HuH-7.5 (cell line): ENCODE measurements at places on chromosomes 6 and 20.
A peak's percentile ranks its signal among the peaks of the same experiment; 100 is the strongest.

- DNase-seq, result no peak
Measured at GRCh38 chr20:32672394-32672981, 1.3 kb downstream of the C20orf203 start.

- peak; percentile 80 for DNase-seq
Measured at GRCh38 chr20:35001596-35002362, 46.1 kb downstream of the MYH7B start.

GRCh38 chr6:87541744-87542143, 48.0 kb downstream of the RARS2 start:
- no peak for DNase-seq

GRCh38 chr6:17585766-17586490, 14.2 kb upstream of the FAM8A1 start:
- no peak for DNase-seq

DNA sequence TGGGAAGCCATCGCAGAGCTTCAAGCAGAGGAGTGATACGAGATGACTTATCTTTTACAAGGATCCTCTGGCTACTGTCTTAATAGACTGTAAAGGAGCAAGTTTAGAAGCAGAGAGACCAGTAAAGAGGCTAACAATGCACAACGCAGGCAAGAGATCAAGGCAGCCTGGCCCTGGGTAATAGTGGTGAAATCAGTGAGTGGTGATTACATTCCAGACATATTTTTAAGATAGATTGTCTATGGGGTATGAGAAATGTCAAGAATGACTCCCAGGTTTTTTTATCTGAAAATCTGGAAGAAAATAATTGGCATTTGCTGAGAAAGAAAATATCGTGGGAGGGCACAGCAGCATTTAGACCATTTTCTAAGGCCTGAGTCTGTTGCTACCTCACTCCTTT, 213.6 kb upstream of the HTR1E start:
- DNase-seq, result no peak

GRCh38 chr20:1033751-1034414, 31.8 kb upstream of the RSPO4 start:
- DNase-seq, result no peak

DNA sequence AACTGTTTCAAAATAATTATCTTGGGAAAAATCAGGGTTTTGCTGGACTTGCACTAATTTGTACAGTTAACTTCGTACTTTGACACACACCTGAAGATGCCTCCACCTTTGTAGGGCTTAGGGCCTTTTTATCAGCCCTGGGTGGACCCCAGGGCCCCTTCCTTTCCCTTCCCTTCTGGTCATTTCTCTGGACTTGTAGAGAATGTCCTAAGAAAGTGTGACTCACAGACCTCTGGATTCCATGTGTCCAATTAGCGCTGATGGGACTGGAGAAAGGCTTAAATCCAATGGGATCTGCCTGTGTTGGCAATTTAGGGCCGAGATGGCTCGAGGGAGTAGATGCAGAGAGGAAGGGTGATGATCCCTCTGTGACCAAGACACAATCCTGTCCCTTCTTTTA, 9.3 kb downstream of the TRIM15 start:
- DNase-seq, result no peak

DNA sequence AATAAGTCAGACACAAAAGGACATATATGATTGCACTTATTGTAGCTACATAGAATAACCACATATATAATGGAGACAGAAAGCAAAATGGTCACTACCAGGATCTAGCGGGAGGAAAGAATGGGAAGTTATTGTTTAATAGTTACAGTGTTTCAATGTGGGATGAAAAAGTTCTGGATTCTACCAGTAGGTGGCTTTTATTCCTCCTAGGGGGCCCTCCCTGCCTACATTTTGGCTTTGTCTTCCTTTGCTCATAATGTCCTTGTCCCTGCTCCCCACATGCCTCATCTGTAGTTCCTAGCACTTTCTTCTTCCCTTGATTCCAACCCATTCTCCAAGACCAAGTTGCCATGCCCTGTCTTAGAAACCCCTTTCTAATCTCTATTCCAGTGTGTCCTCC, 16.3 kb downstream of the ZNF133 start:
- no peak for DNase-seq

GRCh38 chr6:113397236-113397635, 459.9 kb upstream of the MARCKS start:
- no peak for DNase-seq

- DNase-seq, result no peak
Measured at GRCh38 chr6:85764844-85765243, 122.2 kb upstream of the SYNCRIP start.

- no peak for DNase-seq
Measured at GRCh38 chr20:58640446-58640845, 10.6 kb upstream of the STX16 start.

- DNase-seq, result no peak
Measured at GRCh38 chr6:109007521-109007920, 87.1 kb downstream of the SESN1 start.

GRCh38 chr6:119312441-119312840, 37.1 kb downstream of the MAN1A1 start:
- DNase-seq, result no peak

GRCh38 chr6:170210026-170210390, 80.9 kb downstream of the DLL1 start:
- DNase-seq, result no peak

GRCh38 chr6:88599571-88599970, 363.8 kb downstream of the RNGTT start:
- no peak for DNase-seq

GRCh38 chr6:168457653-168457934, 16.6 kb downstream of the SMOC2 start:
- DNase-seq, result no peak

- no peak for DNase-seq
Measured at GRCh38 chr6:142521791-142522190, 220.0 kb downstream of the ADGRG6 start.

DNA sequence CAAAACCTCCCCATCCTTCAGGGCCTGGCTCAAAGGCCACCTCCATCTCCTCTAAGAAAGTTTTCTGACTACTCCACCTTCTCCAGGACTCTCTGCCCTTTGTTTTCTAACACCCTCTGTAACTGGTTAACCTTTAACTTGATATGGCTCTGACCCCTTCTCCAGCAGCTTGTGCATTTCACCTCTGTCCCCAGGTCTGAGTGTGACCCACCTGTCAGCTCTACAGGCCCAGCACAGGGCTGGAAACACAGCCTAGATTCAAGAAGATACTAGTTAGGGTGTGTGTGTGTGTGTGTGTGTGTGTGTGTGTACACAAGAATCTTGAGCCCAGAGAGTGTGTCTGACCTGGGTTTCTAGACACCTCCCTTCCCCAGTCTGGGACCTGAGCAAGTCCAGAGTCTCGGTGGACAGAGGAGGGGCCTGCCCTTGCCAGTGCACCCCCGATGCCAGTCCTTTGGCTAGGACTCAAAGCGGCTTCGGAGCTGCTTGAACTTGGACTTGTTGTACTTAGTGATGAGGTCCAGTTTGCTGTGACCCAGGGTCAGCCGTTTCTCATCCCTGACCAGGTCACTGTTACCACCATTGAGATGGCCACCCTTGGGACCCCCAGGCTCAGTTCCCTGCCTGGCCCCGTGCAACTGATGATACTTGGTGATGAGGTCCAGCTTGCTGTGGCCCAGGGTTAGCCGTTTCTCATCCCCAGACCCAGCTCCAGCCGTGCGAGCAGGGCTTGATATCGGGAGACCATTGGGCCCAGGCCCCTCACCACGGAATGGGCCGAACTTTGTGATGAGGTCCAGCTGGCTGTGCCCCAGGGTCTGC, 1.7 kb upstream of the EIF6 start:
- peak; percentile 96 for DNase-seq

DNA sequence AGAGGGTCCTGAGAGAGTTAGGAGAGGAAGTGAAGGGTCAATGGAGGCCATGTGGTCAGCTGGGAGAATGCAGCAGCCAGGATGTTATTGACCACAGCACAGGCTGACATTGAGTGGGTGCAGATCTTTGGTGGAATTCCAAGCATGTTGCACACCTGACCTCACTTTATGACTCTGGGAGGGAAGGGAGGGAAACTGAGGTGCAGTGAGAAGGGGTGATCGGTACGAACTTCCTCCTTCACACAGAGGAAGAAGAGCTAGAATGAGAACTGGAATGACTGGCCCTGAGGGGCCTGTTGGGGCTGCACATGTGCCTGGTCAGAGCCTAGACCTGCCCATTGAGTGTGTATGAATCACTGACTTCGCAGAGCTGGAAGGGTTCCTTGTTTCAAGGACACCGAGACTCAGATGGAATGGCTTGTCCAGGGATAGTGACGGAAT, 9.8 kb downstream of the FAM83D start:
- no peak for DNase-seq

- DNase-seq, result no peak
Measured at GRCh38 chr6:169415179-169415578, 161.5 kb upstream of the THBS2 start.

- DNase-seq, result no peak
Measured at GRCh38 chr6:122628714-122629113, 18.5 kb downstream of the PKIB start.

DNA sequence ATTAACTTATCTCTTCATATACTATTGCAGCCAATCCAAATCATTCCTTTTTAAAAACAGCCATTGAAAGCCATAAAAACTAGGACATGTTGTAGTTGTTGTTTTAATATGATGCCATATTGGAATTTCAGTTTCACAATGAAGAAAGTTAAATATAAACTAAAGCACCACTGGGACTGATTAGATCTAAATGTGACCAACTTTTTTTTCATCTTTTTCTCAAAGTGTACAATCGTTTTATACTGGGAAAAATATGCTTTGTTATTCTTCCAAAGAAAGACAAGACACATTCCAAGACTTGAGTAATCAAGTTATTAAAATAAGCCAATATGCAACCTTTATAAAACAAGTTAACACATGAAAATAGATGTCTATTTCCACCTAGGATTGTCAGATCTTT, 68.5 kb downstream of the THEMIS start:
- DNase-seq, result no peak

- DNase-seq, result no peak
Measured at GRCh38 chr6:158640519-158640918, 4.0 kb downstream of the DYNLT1 start.

GRCh38 chr20:62583424-62583920, 58.8 kb upstream of the SLCO4A1 start:
- DNase-seq, result no peak

GRCh38 chr6:166671434-166672081, 44.5 kb upstream of the RPS6KA2 start:
- no peak for DNase-seq

DNA sequence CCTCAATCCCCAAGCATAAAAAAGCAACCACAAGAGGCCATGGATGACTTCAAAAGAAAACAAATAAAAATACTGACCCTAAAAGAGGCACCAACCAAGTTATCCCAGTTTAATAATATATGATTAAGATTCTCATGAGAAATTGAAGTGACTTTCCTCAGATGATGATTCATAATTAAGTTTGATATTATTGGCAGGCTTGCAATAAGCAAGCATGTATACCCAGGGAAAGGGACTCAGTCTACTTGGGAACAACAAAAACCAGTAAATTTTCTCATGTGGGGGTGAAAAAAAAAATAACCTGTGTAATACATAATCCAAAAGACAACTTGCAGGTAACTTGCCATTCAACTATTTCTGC, 19.6 kb downstream of the JAG1 start:
- no peak for DNase-seq

- no peak for DNase-seq
Measured at GRCh38 chr6:74879234-74879633, 326.6 kb downstream of the COL12A1 start.

DNA sequence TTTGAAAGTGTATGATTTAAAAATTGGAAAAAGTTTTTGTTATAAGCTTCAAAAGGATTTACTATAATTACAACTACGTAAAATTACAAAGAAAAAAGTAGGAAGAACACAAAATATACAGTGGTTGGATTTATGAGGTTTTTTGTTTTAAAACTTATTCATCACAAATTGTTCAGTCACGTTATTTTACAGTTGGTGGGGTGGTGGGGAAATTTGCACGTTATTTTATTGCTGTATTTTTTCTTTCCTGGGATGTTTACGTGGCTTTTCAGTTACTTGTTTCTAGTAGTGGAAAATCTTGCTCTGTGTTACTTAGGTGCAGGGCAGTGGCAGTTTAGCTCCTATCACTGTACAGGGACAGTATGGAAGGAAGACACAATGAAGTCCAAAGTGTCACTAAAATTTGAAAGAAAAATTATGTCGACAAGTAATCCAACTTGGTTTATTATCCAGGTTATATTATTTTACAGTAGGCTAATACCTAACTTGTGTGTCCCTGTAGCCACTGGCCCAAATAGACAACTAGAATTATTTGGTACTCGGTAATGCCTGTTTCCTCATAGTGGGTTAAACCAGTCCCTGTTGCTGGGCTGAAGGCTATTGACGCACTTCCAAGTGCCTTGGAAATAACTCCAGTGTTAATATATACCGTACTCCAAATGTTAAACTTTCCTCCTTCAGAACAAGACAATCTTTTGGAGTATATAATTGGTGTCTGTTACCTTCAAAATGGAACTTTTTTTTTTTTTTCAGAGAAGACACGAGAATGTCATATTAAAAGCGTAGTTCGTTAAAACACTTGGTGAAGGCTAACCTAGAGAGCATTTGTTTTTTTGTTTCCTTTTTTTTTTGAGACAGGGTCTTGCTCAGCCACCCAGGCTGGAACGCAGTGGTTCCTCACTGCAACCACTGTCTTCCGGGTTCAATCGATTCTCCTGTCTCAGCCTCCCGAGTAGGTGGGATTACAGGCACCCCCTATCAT, 4.6 kb downstream of the JARID2 start:
- DNase-seq, result no peak

GRCh38 chr20:58378704-58379103, 10.3 kb upstream of the VAPB start:
- no peak for DNase-seq

GRCh38 chr6:41257369-41258195, 28.9 kb downstream of the TREM1 start:
- DNase-seq, result no peak

DNA sequence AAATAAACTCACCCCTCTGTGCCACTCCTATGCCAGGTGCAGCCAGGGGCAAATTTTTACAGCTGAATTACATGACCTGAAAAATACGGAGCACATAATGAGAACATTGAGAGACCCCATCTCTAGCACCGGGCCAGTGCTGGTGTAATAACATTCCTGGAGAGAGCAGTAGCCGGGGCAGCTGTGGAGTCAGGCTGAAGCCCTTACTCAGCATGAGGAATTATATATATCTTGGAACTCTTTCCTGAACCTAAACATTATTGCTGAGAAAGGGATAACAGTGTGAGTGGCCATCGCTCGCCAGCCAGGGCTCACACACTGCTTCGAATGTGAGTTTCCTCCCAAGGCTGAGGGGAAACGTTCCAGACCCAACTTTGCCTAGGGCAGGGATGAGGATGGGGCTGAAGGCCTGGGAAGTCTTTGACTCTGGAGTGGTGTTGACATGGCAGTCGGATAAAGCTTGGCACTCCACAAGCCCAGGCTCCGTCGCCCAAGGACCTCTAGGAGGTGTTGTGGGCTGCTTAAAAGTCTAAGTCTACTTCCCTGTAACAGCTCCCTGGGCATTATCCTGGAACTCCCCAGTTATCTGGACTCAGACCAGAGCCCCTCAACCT, 269.8 kb downstream of the CDC5L start:
- DNase-seq, result no peak

GRCh38 chr6:111810294-111811131, 62.7 kb downstream of the FYN start:
- DNase-seq, result no peak
